Globus pallidus (tissue), 1 donor: ENCODE measurements at places on chromosomes 6 and 20.

GRCh38 chr20:23782366-23782983, 31.7 kb upstream of the CST1 start:
- DNase-seq: peak; percentile 1

DNA sequence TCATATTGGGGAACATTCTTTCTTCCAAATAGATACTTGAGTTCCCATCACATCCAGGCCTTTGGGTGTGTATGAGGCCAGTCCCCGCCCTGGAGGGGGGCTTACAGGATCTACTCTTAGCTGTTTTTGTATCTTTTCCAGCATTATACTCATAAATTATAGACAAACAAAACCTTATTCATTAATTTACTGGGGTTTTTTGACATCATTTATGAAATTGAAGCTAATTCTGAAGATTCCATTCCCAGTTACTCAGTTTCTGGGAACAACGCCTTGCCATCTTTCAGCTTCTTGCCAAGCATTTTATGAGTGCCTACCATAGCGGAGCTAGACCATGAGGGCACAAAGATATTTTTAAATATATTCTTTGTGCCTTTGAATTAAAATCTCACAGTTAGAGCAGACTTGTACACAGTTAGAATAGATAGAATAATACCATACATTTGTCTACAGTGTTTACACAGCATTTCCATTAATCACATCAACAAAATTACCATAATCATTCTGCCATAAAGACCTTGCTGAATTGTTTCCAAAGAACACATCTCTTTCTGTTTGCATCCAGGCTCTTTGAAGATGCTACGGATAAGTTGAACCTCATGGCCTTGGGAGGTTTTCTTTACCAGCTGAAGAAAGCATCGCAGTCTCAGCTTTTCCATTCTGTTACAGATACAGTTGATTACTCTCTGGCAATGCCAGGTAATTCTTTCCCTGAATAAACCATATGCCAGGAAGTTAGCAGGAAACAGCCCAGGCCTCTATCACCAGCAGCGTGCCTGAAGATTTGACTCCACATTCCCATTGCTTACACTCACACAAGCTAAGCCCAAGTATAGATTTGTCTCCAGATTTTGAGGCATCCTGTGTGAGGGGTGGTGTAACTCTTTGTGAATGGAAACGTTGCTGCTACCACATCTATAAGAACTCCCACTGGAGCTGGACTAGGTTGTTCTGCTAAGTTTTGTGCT, 75.4 kb upstream of the PBOV1 start:
- DNase-seq: no peak

GRCh38 chr6:36387440-36388303, at the start of gene ETV7:
Gene ETV7, minus strand, starts transcription at chr6:36387669. Its CDS starts 128 bp downstream, at chr6:36387541.
- no peak for DNase-seq

GRCh38 chr6:29992807-29993206, 50.5 kb downstream of the HLA-A start:
- no peak for DNase-seq

DNA sequence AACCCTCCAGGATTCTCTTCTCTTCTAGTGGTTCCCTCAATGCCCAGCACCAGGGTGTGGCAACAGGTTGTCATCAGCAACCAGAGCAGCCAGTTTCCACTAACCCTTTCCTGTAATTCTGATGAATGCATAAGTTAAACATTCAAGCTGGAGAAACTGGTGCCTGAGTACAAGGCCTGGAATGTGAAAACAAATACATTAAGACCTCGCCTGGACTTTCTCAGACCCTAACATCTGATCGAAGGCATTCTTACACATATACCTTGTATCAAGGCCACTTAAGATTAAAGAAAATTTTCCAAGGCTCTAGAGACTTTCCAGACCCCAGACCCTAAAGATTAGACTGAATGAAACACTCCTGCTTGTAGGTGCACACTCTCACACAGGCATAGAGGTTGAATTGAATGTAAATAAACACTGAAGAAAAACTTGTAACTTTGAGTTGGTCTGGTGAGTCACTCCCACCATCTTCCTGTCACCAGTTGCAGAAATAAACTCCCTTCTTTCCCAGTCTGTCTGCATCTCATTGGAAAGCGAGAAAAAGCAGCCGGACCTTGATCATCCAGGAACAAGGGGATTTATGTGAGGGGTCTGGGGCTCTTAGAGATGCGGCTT, 9.0 kb downstream of the LRP11 start:
- DNase-seq: no peak

GRCh38 chr6:139380611-139381010, 6.2 kb upstream of the CITED2 start:
- DNase-seq: no peak

DNA sequence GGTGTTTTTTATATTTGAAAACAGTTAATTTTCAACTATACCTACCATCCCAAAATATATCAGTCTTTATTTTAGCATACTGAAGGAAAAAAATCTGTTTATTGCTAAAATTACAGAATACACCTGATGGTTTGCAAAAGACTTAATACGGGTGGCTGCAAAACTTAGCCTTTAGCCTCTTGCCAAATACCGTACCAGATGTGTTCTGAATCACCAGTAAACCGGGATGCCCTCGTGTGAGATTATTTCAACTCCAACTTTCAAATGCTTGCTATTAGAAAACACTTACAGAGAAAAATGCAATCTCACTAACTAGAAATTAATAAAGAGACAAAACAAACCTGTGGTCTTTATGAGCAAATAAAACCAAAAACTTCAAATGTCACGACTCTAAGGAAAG, 36.0 kb downstream of the REV3L start:
- DNase-seq: no peak

DNA sequence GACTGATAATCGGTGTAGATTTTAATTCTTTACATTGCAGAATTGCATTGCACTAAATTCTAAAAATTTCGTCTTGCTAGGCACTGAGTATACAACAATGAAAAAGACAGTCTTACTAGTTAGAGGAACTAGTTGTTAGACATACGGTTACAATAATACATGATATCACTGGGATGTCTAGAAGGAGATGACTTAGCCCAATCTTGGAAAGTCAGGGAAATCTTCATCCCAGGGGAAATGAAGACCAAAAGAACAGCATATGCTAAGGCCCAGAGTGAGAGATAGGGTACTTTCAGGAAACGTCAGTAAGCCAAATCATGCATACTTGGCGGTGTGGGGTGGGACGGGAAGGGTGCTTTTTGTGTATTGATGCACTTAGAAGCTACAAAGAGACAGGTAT, 901 bp downstream of the CEP57L1 start:
- no peak for DNase-seq

DNA sequence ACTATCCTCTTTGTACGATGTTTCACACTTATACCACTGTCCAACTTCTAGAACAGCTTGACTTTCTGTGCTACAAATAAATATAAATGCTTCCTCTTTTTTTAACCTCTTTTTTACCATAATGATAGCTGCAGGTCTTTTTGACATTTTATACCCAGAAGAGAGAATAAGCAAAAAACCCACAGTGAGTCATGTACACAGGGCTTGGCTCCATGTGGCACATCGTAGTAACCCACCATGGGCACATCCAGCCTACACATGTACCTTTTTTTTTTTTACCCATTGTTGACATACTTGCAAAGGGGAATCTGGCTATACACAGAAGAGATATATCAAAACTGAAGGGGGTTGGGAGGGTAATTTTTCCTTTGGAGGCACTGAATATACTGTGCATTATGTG, 59.5 kb upstream of the RSPO3 start:
- no peak for DNase-seq

DNA sequence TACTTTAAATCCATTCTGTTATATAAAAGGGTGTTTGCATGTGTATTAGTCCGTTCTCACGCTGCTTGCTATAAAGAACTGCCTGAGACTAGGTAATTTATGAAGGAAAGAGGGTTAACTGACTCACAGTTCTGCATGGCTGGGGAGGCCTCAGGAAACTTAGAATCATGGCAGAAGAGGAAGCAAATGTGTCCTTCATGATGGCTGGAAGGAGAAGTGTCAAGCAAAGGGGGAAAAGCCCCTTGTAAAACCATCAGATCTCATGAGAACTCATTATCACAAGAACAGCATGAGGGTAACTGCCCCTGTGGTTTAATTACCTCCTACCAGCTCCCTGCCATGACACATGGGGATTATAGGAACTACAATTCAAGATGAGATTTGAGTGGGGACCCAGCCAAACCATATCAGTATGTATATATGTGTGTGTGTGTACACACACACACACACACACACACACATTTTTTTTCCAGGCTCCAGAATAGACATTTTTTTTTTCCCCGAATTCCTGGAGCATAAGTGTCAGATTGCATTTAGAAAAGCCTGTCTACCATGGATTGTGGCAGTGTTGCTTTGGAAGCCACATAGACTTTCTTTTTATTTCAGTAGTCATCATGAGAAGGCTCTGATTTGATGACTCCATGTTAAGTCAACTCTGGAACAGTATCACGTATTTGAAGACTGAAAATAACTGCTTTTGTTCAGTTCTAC, 31.5 kb downstream of the KDM1B start:
- DNase-seq: no peak

DNA sequence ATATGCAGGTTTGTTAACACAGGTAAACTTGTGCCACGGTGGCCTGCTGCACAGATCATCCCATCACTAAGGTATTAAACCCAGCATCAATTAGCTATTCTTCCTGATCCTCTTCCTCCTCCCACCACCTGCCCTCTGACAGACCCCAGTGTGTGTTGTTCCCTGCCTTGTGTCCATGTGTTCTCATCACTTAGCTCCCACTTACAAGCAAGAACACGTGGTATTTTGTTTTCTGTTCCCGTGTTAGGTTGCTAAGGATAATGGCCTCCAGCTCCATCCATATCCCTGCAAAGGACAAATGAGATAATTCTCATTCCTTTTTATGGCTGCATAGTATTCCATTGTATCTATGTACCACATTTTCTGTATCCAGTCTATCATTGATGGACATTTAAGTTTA, 294.0 kb downstream of the PKHD1 start:
- no peak for DNase-seq

- no peak for DNase-seq
Measured at GRCh38 chr20:54474866-54475265, 527 bp upstream of the DOK5 start.

GRCh38 chr6:39419607-39420006, 97.1 kb upstream of the KCNK16 start:
- DNase-seq: peak; percentile 65

DNA sequence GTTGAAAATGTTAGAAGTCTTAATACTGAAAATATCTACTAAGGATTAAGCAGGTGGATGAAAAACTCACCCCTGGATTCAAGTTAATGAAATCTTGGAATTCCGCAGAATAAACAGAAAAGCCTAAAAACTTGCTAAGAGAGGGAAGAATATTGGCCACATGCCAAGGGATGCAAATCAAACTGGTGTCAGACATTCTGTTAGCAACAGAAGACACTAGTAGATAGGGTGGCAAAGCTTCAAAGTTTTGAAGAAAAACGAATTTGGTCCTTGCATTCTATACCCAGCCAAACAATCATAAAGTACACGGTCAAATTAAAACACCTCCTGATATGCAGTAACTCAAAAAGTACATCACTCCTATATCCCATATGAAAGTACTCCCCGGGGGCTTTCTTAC, 77.1 kb upstream of the ADTRP start:
- no peak for DNase-seq

GRCh38 chr6:150745896-150746295, 119.6 kb upstream of the MTHFD1L start:
- DNase-seq: no peak

DNA sequence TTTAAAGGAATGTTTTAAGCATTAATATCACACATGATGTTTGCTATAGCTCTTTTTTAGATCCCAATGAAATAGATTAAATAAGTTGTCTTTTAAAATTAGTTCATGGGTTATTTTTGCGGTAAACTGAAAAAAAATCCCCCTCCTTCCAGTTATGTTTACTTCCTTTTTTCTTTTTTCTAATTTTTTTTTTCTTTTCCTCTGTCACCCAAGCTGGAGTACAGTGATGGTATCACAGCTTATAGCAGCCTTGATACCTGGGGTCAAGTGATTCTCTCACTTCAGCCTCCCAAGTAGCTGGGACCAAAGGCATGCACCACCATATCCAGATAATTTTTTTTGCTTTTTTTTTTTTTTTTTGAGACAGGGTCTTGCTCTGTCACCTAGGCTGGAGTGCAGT, 17.8 kb upstream of the SCAF8 start:
- DNase-seq: no peak

DNA sequence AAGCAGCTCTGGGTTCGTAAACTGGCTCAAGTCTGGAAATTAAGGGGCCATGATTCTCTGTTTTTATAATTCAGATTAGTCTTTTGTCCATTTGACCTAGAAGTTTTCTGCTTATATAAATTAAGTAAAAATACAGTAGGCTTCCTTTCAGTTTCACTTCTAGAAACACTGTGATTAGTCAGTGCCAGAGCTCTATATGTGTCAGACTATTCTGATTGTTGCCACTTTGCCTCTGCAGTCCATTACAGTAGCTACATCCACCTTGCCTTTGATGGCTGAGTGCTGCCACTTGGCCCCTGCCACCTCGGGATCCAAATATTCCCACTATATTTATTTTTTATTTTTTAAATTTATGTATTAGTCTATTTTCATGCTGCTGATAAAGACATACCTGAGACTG, 7.9 kb downstream of the ZC2HC1B start:
- DNase-seq: no peak

DNA sequence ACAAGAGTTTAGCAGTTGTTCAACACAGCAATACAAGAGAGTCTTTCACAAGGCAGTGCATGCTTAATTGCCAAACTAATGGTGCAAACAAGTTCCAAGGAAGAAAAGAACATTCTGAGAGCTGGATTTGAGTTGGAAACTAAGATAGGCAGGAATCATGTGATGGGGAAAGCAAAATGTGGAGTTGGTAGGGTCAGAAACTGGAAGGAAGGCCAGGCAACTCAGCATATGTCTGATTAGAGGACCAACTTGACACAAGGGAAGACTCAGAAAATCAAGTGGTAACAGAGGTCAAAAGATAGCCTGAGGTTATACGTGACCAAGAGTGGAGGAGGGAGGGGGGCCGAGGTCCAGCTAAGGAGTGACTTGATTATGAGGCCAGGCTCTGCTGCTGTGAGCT, 117.3 kb downstream of the SMLR1 start:
- peak; percentile 79 for DNase-seq

GRCh38 chr6:149440735-149441671, 40.9 kb downstream of the SUMO4 start:
- no peak for DNase-seq

DNA sequence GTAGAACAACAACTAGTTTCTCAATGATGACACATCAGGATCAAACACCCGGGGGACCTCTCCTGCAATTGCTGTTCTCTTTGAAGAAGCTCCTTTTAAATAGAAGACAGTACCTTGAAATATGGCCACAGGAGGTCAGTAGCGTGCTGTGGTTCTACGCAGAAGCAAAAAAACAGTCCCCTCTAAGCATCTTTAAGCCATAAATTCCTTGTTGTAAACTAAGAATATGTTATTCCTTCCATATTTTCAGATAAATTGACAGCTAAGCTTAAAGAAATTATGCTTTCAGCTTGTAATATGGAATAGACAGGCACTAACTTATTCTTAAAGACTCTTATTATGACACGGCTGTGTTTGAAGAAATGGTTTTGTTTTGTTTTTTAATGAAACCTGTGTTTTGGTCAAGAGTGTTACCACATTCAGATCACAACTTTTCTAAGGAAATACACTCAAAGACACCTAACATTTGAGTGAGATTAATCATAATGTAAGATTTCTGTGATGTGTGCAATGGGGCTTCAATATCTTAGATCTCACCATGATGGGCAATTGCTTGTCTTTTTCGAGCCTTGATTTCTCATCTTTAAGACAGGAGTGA, 49.7 kb upstream of the IL20RA start:
- DNase-seq: peak; percentile 80
